Adrenal gland (tissue), 19 donors: ENCODE measurements at places on chromosomes 7 and 10. TPM values are rescaled to one million over a fixed set of nuclear protein-coding genes. Genes with fewer than 3 reads are reported as not detected.

Gene KIAA1549
- 1.3 TPM for polyA plus RNA-seq

Gene DDC
- 10.4 TPM for polyA plus RNA-seq

Gene KBTBD2
- 16.0 TPM for polyA plus RNA-seq

Gene GBX1
- not detected for polyA plus RNA-seq

Gene EPDR1
- 8.7 TPM for polyA plus RNA-seq

Gene PNLIPRP1
- 0.88 TPM for polyA plus RNA-seq

Gene JAKMIP3
- polyA plus RNA-seq, result 7.0 TPM

Gene OR13A1
- polyA plus RNA-seq, result not detected

Gene MMP21
- 0.24 TPM for polyA plus RNA-seq

Gene RHEB
- 66.3 TPM for polyA plus RNA-seq

Gene GIMAP8
- 9.3 TPM for polyA plus RNA-seq

Gene OGDHL
- polyA plus RNA-seq, result 5.6 TPM

Gene NPC1L1
- 0.20 TPM for polyA plus RNA-seq

Gene PHYHIPL
- 13.7 TPM for polyA plus RNA-seq

Gene CLEC2L
- not detected for polyA plus RNA-seq

Gene CPEB3
- 6.4 TPM for polyA plus RNA-seq

Gene SH2B2
- 4.7 TPM for polyA plus RNA-seq
